ENCODE measurements at places on chromosomes 2 and 18.

DNA sequence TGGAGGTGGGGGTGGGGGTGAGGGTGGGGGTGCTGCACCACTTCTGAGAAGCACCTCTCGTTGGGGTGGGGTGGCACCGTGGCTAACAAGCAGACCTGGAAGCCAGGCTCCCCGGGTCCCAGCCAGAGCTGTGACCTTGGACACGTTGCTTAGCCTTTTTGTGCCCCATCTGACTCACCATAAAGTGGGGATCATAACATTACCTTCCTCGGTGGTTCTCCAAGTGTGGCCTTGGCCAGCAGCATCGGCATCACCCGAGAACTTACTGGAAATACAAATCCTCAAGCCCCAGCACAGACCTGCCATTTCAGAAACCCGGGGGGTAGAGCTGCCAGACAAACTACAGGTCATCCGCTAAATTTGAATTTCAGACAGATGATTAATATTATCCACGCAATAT lies 58.7 kb upstream of the SLC66A3 start:
- no peak for ATAC-seq

GRCh38 chr2:132430895-132431294 lies 14.3 kb downstream of the GPR39 start:
- ATAC-seq, result no peak

DNA sequence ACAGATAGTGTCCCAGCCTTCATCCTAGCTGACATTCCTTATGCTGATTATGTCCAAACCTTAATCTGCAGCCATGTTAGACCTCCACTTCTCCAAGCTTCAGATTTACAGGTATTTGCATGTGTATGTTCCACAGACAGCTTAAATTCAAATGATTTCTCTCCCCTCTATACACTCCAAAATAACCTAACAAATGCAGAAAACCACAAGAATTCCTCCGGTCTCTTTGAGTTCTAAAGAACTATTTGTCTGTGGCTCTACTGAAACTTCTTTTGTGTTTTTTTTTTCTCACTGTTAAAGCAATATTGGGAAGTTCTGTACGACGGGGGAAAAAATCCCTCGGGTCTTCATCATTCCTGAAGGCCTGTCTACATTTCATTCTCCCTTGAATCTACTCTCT lies 8.6 kb downstream of the NDUFS1 start:
- no peak for ATAC-seq

DNA sequence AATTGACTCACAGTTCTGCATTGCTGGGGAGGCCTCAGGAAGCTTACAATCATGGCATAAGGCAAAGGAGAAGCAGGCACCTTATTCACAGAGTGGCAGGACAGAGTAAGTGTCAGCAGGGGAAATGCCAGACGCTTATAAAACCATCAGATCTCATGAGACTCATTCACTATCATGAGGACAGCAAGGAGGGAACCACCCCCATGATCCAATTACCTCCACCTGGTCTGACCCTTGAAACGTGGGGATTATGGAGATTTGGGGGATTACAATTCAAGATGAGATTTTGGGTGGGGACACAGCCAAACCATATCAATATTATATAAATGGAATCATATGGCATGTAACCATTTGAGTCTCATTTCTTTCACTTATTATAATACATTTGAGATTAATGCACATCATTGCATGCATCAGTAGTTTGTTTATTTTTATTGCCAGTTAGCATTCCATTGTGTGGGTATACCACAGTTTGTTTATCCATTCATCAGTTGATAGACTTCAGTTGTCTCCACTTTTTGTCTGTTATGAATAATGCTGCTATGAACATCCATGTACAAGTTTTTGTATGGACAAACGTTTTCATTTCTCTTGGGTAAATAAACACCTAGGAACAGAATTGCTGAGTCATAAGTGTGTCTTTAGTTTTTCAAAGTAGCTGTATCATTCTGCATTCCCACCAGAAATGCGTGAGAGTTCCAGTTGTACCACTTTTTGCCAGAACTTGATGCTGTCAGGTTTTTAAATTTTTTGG lies 5.8 kb upstream of the SRBD1 start:
- ATAC-seq, result no peak

- ATAC-seq, result no peak
These were observed 40.6 kb upstream of the RTTN start for GRCh38 chr18:70246061-70246466.

DNA sequence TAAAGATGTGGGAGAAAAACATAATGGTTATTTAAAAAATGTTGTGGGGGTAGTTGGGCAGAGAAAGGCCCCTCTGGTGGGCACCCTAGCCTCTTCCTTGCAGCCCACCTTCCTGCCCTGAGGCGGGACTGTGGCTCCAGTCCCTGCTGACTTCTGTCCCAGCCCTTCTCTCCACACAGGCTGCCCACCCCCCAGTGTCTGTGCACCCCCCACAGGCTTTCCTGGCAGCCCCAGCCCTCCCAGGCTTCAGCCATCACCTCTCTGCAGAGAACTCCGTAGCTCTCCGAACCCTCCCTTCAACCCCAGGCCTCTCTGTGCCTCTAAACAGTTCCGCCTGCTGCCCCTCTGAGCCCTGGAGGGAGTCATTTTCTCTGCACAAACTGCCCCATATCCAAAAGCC lies 75.4 kb downstream of the DYSF start:
- ATAC-seq, result no peak

DNA sequence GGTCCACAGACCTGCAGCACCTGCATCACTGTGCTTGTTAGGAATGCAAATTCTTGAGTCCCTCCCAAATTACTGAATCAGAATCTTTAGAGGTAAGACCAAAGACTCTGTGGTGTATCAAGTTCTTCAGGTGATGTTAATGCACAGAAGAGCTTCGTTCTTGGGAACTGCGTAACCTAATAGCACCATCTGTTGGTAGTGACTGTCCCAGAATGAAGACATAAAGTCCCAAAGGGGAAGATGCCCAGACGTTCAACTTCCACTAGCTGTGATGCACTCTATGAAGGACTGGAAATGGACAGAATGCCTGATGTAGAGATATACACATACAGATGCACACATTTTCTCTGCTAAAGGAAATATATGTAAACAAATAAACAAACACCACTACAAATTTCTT lies 576.0 kb downstream of the LRP1B start:
- no peak for ATAC-seq

DNA sequence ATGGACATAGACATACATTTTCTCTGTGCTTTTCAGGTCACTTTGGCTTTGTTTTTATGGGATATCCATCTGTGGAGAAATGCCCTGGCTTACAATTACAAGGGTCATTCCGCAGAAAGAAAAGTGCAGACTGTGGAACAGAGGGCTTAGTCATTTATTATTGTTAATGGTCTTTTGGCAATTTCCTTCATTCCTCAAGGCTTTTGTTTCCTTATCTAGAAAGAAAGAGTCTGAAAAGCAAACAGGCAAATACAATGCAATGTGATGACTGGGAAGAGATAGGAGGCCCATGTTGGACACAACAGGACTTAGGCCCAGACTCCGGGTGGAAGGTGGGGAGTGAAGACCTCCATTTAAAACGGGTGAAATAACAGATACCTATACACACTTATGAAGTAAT lies 129.5 kb upstream of the CAVIN2 start:
- ATAC-seq, result no peak

GRCh38 chr2:128605931-128606330 lies 287.3 kb upstream of the HS6ST1 start:
- no peak for ATAC-seq

- no peak for ATAC-seq
These were observed 258.0 kb downstream of the ZEB2 start for GRCh38 chr2:144261966-144262365.
